T-helper 17 cell (primary cell): ENCODE measurements at places on chromosomes 11 and 22. TPM values are rescaled to one million over a fixed set of nuclear protein-coding genes. Genes with fewer than 3 reads are reported as not detected.

DNA sequence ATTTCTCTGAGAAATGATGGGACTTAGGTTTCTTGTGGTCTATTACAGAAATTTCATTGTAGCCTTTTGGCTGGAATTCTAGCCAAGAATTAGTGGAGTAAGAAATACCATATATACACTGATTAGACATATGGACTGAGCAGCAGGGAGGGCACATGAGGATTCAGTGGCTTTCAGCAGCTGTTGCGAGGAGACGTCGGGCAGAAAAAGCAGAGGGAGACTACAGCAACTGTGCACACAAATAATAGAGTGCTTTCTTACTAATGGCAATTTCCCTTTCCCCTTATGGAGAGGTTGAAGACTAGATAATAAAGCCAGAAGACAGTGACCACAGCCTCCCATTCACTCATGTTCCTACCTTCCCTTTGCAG, 35.4 kb upstream of the CCDC34 start:
- DNase-seq = no peak

DNA sequence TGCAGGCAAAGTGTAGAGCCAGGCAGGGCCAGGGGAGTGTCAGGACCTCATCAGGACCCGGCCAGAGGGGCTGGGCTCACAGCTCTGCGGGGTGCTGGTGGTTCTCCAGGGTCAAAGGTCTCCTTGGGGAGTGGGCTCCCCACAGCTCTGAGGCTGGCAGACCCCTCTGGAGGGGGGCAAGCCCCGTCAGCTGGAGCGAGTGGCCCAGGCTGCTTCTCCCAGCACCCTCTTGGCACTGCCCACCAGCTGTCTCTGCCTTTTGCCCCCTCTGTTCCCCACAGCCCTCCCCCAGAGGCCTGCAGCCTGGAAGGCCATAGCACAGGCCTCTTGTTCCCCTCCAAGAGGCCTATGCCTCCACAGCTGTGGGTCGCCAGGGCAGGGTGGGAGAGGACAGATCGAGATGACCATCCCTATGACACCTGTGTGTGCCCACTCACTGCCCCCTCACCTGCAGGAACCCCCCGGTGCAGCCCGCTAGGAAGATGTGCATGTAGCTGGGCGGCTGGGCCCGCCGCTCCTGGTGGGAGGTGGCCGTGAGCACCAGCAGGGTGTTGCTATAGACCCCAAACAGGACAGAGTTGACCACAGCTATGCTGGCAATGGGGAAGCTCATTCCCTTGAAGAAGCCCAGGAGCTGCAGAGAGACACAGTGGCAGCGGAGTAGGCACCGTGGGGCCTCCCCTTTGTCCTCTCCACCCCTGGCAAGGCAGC, 3.4 kb downstream of the SLC25A45 start:
- no peak for DNase-seq

DNA sequence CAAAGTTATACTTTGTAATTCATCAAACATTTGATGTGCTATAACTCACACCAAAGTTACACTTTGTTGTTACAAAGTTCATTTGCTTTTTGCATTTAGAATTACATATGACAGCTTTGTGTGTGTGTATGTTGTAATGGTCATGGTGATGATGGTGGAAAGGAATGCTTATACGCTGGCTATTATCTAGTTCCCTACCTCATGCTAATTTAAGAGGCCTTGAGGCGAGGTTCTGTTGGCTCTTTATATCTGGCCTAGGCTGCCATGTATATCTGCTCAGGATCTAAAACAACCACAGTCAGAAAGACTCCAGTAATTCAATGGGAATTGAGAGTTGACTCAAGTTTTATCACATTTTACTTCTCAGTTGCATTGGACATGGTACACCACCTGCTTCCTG, 123.4 kb downstream of the SLC17A6 start:
- no peak for DNase-seq

The VWCE gene
- 0.65 TPM for total RNA-seq

The WBP2NL gene
- total RNA-seq = 1.7 TPM

DNA sequence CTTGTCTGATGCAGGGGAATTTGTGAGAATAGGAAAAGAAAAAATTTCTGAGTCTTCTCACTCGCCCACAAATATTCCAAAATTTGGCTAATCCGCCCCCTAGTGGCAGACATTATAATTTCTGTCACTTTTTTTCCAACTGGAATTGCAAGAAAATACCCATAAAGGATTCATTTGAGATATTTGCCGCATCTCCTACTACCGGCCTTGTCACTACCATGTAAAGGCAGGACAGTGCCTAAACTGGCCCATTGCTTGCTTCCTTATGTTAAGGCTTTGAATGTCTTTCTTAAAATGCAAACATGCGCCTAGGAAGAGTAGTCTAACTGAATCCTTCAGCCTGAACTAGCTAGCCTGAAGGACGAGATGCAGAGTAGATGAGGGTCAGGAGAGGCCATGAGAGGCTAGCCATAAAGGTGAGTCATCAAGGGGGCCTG, 9.3 kb upstream of the CEP295 start:
- no peak for DNase-seq

GRCh38 chr11:74162681-74163467, 7.9 kb downstream of the C2CD3 start:
- DNase-seq = no peak

GRCh38 chr11:133906746-133907145, 50.0 kb downstream of the IGSF9B start:
- DNase-seq = no peak

DNA sequence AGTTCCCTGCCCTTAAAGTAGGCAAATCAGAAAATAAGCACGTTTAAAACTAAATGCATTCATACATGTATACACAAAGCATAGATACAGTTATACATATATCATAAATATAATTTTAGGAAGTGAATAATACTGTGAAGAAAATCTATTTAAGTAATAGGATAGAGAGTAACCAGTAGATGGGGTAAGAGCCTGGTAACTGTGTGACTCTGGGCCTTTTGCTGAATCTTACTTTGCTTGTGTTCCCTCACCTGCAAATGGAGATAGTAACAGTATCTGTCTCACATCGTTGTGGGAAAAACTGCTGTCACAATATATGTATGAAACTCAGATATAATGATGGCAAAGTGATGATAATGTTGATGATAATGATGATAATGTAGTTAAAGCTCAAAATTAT, 29.9 kb downstream of the MS4A2 start:
- DNase-seq = no peak

- no peak for DNase-seq
Measured at GRCh38 chr22:46770726-46771125, 8.3 kb downstream of the TBC1D22A start.

GRCh38 chr11:114132944-114133394, 73.5 kb downstream of the ZBTB16 start:
- no peak for DNase-seq

DNA sequence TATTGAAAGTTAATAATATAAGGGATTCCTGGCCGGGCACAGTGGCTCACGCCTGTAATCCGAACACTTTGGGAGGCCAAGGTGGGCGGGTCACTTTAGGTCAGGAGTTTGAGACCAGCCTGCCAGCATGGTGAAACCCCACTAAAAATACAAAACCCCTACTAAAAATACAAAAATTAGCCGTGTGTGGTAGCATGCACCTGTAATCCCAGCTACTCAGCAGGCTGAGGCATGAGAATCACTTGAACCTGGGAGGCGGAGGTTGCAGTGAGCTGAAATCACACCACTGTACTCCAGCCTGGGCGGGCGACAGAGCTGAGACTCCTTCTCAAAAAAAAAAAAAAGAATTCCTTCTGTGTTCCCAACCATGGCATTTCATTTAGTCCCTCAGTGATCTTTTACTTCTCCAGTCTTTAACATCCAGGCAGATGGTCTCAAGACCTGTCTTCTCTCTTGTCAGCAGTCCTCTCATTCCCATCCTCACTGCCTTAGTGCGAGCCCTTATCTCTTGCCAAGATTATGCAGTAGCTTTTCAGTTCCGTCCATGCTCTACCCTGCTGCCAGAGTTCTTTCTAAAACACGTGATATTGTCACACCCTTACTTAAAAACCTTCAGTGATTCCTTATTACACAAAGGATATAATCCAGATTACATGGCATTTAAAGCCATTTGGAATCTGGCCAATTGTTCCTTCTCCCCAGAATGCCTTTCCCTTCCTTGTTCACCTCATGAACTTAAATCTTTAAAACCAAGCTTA, 17.9 kb downstream of the RTN3 start:
- no peak for DNase-seq

- DNase-seq = no peak
Measured at GRCh38 chr11:21988477-21988876, 204.4 kb upstream of the ANO5 start.
